ENCODE measurements at places on chromosomes 5 and 9.

- DNase-seq: no peak
Observed at GRCh38 chr5:146327257-146327870, 11.3 kb upstream of the POU4F3 start.

DNA sequence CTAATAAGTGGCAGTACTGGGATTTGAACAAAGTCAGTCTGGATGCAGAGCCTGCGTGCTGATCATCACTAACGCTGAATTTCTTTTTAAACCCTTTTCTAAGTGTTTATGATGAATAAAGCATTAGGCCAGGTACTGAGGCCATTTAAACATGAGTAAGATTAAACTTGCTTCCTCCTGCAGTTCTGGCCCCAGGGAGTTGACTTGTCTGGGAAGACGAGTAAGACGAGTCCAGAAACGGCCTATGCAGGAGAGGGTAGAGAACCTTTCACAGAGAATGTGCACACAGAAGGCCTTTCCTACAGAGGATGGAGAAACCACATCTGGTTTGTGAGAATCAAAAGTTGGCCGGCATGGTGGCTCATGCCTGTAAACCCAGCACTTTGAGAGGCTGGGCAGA lies 42.9 kb downstream of the SPRY4 start:
- DNase-seq: no peak

- no peak for DNase-seq
Observed at GRCh38 chr9:130320723-130321481, 55.3 kb downstream of the HMCN2 start.

- no peak for DNase-seq
Observed at GRCh38 chr5:139566611-139567010, 5.5 kb downstream of the UBE2D2 start.

DNA sequence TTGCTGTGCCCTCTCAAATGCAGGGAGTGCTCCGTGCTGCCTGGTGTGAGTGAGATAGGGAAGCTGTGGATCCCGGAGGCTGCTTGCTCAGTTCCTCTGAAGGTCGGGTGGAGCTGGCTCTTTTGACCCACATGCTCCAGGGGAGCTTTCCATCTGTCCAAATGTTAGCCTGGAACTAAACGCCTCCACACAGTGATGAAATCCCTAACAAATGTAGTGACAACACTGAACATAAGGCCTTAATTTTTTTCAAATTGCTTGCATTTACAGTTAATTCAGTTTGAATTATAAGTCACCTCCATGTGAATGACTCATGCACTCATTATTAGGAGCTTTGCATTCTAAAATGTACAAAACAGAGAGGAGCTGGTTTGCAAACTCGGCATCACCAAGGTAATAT lies 27.0 kb downstream of the PRDM6 start:
- DNase-seq: no peak

DNA sequence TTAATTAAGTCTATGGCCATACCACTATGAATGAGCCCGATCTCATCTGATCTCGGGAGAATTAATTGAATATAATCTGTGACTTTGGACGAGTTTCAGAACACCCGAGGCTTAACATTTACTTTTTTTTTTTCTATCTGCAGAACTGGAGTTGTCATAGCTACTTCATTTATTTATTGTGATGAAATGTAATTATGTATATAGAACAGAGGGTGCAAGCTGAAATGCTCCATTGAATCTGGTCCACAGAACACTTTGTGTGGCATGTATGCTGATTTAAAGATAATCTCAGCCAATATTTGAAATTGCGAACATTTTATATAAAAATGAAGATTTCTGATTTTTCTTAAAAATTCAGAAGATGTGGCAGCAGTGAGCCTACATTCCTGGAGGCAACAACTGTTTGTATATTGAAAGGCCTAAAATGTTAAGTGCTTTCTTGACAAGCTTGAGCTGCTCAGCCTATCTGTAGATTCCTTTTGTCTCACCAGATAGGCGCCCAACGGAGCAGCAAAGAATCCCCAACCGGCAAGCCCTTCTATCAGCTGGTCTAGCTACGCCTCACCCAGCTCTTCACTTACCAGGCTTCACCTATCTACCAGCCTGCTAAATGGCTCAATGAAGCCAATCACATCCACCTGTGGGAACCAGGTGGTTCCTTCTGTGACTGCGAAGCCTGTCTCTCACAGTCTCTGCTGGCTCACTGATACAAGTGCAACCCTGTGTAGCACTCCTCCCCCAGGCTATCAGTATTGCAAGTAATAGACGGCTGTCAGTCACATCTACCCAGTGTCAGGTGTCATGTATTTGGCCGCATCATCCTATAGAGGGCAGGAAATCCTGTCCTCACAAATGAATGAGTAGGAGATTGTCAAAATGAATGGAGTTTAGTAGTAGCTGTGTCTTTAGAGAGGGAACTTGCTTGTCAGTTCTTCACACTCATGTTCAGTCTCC lies 170.6 kb upstream of the MRPS30 start:
- no peak for DNase-seq

- no peak for DNase-seq
Observed at GRCh38 chr5:87231037-87231808, 36.5 kb upstream of the RASA1 start.

GRCh38 chr9:99905833-99906402 lies 536 bp upstream of the STX17 start:
- no peak for DNase-seq

DNA sequence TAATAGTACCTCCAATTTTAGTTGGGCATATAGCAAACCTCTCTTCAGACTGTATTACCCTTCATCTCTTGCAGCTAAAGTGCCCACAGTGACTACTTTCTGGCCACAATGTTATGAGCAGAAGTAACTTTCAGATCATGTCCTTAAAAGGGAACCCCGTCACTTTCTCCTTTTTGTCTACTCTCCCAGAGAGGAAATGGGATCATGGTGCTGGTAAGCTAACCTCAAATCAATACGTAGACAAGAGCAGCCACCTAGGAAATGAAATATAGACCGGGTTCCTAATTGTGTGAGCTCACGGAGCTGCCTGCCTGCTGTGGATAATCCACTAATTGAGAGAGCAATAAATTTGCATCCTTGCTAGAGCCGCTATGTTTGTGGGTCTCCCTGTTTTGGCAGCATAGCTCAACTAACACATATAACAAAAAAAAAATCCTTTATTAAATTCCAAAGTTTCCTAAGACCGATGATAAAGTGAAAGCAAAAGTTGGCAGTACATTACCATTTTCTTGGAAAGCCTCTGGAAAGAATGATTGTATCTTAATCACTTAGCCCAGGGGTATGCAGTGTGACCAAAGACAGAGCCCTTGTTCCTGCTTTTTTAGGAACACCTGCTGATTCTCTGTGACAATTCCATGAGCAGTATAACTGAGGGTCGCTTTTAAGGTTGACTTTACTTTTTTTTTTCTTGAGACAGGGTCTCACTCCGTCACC lies 5.6 kb upstream of the IL7R start:
- no peak for DNase-seq

GRCh38 chr9:36987891-36988290 lies 46.2 kb downstream of the PAX5 start:
- no peak for DNase-seq

DNA sequence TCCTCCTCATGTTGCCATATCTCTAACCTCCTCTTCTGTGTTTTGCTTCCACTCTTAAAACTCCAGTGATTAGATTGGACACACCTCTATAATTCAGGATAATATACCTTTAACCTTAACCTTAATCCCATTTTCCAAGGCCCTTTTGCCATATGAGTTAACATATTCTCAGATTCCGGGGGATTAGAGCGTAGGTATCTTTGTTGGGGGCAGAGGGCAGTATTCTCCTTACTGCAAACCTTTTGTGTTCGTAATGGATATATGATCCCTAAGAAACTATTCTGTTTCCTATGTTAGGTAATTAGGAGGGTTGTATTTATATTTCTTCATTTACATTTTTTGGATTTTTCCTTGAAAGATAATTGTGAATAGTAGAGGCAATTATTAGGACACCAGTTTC lies 99.5 kb downstream of the VPS13A start:
- no peak for DNase-seq

DNA sequence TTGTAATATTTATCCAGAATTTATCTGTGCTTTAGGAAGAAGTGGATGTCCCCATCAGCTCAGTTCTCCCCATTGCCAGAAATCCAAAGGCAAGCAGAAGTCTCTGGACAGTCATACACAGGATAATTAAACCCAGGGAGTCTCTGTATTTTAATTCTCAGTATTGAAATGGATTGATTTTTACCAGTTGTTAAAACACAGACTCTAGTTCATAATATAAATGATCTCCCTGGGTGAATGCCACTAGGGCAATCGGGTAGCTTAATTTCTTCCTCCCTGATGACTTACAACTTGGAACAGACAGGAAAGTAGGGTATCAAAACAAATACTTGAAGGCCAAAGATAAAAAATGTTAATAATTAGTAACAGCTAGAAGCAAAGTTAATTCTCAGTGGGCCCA lies 66.5 kb upstream of the DAP start:
- no peak for DNase-seq

DNA sequence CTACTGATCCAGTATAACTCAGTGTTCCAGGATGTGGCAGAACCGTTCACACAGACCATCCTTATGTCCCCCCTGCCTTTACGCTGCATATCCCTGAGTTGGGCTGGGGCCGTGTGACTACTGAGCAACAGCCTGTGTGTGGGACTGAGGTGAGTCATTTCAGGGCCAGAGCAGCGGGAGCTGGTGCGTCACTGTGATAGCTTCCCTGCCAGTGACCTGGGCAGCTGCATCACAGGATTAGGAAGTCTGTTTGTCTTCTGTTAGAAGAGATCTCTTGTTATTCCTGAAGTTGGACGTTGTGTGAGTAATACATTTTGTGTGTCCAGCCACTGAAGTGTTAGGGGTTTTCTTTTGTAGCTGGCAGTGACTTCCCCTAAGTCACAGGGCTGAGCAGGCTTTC lies 35.6 kb downstream of the TPPP start:
- no peak for DNase-seq

GRCh38 chr5:115637507-115637906 lies 11.7 kb upstream of the TMED7 start:
- DNase-seq: no peak

GRCh38 chr9:125262294-125262991 lies 817 bp downstream of the GAPVD1 start:
- DNase-seq: no peak

DNA sequence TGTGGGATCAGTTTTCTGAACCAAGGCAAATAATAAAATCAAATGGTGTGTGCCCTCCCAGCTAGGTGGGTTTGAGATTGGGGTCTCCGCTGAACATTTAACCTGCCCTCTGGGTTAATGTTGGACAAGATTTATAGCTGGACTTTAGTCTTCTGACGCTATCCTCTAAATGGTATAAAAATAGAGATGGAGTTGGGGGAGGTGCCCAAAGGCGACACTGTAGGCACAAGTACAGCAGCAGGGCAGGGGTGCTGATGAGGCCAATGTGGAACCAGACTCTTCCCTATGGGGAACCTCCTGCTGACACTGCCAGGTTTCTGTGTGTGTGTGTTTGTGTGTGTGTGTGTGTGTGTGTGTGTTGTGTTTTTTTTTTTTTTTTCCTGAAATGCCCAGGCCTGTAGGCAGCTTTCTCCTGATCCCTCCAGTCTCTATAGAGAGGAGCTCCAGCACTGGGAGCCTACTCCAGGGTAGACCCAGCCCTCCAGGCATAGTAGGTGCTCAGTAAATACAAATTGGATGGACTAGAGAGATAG lies 37.9 kb downstream of the PCDH1 start:
- DNase-seq: no peak

GRCh38 chr9:122474561-122474960 lies 3.2 kb downstream of the OR1J1 start:
- DNase-seq: no peak

DNA sequence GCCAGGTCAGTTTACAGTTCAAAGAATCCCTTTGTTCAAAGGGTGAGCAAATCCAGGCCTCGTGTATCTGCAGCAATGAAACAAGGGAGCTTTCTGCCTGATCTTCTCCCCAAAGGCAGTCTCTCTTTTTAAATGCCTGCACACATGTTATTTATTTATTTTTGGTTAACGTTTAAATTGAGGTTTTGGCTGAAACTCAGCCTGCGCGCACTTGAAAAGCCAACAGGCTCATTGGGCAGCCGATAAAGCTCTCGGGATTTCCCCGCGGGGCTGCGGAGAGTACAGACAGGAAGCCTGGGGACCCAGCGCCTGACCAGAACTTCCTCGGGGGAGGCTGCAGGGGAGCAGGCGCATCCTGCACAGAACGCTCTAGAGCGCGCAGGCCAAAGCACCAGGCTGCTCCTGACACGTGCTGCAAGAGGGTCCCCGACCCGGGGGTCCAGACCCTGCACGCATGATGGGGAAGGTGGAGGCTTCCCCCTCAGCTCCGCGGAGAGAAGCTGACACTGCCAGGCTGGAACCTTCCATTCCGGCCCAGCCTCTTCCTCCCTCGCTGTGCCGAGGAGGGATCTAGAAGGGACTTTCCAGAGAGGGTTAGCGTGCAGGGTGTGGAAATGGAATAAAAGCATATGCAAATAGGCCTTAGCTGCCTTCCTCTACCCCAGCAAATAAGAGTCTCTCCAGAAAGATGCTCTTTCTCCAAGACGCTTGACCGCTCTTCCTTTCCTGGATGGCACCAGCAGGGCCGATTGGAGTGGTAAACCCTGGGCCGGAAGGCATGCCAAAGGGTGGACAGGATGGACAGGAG lies 46.1 kb downstream of the PTTG1 start:
- no peak for DNase-seq

DNA sequence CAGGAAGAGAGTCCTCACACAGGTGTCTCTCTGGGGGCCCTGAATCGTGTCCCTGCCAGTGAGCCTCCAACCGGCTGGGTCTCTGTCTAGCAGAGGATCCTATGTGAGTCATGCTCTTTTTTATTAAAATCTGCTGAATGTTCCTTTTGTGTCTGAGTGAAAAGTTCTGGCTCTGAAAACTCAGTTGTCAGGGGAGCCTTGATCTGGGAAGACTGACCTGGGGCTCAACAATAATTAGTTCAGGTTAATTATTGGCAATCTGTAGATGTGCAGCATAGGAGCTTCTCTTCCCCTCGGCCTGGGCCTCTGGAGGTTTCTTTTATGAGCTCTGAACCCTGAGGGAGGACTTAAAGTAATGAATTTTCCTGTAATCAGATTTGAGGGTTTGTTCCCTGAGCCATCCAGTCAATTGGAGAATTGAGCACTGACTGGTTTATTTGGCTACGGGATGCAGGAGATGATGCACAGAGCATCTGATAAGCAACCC lies 45.2 kb downstream of the ALG2 start:
- no peak for DNase-seq

DNA sequence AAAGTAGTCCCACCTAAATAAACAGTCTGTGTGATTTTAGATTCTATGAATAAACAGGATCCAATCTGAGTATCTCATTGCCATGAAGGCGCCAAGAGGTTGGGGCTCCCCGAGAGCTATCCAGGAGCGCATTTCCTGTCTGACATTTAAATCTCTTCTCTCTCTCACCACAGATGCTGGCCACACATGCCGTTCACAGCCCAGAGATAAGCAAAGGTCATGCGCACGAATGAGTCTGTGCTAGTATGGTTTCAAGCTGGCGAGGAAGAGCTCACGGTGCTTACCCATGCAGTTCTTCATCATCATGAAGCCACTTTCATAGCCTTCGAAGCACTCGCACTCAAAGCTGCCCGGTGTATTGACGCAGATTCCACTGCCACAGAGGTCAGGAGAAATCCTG lies 199.4 kb downstream of the FBN2 start:
- no peak for DNase-seq

GRCh38 chr5:123035360-123035917 lies 1.1 kb downstream of the PPIC start:
- DNase-seq: no peak
